Stimulated activated CD4-positive, alpha-beta T cell treated with anti-CD3 and anti-CD28 coated beads, Interleukin-4, amount 100 ng/mL, for 4 hours (primary cell): ENCODE measurements at places on chromosomes 1 and 21.
A peak's percentile ranks its signal among the peaks of the same experiment; 100 is the strongest.

- no peak for DNase-seq
Observed at GRCh38 chr1:39572379-39573096, 4.1 kb downstream of the PABPC4 start.

DNA sequence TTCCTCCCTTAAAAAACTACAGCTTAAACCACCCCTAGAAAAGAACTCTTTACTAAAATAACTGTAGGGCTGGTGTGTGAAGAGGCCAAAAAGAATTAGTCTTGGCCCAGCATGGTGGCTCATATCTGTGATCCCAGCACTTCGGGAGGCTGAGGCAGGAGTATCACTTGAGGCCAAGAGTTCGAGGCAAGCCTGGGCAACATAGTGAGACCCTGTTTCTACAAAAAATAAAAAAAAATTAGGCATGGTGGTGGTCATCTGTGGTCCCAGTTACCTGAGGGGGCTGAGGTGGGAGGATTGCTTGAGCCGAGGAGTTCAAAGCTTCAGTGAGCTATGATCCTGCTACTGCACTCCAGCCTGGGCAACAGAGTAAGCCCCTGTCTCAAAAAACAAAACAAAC is 44.9 kb downstream of the BCAR3 start:
- no peak for DNase-seq

DNA sequence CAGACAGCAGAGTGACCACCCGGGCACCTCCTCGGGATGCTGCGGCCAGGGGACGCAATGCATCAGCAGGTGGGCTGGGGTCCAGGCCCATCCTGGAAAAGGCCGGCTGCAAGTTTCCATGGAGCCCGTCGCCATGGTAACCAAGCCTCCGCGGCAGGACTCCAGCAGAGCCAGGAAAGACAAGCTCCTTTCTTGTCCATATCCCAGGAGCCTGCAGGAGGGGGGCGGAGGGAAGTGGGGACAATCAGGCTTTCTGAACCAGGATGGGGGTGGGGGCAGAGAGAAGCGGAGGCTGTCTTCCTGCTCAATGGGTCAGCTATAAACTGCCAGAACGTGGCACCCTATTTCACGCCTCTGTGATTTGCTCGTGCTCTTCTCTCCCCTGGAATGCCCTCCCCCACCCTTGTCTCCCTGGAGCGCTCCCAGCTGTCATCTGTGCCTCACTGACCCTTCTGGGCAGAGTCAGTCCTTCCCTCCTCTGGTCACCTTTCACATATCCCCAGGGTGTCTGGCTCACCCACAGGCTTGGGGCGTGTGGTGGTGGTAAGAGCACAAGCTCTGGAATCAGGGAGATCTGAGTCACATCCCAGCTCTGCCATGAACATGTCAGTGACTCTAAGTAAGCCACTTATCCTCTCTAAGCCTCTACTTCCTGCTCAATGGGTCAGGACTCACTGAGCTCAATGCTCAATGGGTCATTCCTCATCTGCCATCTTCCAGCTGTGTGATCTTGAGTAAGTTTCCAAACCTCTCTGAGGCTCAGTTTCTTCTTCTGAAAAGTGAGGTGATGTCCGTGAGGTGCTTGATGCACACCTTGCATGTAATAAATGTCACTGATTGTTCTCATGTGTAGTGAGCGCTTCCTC is 58.9 kb upstream of the LAPTM5 start:
- DNase-seq, result no peak

- peak; percentile 46 for DNase-seq
Observed at GRCh38 chr1:35577071-35577998, 4.2 kb downstream of the TFAP2E start.

DNA sequence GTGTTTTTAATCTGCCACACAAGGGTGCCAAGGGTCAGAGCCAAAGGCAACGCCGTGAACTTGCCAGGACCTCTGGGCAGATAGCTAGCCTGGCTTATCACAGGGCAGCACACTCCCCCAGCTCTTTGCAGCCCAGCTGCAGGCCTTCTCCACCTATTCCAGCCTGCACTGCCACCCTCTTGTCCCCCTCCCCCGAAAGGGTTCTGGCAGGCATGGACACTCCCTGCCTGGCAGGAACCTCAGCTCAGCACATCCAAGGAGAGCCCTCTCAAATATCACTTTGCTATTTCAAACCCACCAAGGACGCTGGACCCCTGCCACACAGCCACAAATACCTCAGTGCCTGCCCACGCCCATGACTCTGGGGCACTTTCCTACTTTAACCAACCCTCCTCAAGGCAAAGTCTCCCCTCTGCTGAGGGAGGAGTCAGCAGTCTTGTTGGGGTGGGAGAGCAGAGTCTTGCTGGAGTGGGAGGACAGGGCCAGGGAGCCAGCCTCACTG is 9.1 kb downstream of the SSBP3 start:
- DNase-seq, result no peak

DNA sequence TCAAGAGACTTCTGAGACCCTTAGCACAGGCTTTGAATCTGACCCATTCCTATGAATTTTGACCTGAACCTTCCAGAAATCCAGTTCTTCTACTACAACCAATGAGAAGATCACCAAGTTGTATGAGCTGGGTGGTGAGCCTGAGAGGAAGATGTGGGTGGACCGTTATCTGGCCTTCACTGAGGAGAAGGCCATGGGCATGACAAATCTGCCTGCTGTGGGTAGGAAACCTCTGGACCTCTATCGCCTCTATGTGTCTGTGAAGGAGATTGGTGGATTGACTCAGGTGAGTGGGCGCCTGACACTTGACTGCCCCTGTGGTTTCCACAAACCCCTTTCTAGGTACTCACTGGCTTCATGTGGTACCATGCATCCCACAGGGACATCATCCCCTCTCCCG is 20.0 kb upstream of the PIGV start:
- no peak for DNase-seq

DNA sequence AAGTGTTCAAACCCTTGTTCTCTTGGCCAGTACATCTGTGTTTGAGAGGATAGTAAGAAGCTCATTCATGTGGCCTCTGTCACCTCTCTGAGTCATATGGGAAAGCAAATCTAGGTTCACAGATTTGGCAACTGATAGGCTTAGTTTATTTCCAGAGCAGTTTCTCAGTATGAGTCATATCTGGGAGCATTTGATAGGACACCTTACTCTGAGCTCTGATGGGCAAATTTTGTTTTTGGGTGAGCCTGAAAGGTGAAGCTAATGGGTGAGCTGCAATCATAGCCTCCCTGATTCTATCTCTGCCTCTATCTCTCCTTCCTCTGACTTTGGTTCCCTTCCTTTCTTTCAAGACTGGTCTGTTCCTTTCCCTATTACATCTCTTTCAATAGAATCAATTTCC is 134.4 kb downstream of the S1PR1 start:
- no peak for DNase-seq

GRCh38 chr1:54906586-54906985 is 19.6 kb upstream of the DHCR24 start:
- DNase-seq, result no peak

DNA sequence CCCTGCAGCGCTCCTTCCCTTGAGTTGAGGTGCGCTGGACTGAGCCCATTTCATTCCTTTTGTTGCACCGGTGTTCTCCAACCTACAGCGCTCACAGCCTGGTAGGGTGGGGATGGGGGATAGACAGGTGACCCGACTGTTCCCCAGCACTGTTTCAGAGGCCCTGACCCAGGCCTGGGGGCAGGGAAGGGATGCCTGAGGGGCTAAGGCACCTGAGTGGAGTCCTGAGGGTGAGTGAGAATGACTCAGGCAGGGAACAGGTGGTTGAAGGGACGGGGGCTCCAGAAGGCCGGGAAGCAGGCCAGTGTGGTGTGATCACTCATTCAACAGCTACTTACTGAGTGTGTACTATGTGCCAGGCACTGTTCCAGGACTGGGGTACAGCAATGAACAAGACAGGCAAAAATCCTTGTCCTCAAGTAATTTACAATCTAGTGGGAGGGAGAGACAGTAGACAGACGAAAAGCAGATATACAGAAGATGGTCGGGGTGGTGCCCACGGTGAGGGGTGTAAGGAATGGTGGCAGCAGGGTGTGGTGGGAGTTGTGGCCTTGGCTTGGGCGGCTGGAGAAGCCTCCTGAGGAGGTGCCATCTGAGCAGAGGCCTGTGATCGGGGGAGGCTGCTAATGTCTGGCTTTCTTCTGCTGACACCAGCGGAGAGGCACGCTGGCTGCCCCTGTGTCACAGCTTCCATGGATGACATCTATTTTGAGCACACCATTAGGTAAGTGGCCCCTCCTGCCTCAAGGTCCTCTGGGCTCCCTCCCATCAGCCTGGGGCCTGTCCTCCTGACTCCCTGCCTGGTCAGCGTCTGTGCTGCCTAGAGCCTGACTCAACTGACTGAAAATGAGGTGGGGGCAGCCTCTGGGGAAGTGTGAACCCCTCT is 37.4 kb downstream of the ACOT11 start:
- no peak for DNase-seq

GRCh38 chr1:79791488-79792218 is 785.1 kb upstream of the ADGRL4 start:
- no peak for DNase-seq

DNA sequence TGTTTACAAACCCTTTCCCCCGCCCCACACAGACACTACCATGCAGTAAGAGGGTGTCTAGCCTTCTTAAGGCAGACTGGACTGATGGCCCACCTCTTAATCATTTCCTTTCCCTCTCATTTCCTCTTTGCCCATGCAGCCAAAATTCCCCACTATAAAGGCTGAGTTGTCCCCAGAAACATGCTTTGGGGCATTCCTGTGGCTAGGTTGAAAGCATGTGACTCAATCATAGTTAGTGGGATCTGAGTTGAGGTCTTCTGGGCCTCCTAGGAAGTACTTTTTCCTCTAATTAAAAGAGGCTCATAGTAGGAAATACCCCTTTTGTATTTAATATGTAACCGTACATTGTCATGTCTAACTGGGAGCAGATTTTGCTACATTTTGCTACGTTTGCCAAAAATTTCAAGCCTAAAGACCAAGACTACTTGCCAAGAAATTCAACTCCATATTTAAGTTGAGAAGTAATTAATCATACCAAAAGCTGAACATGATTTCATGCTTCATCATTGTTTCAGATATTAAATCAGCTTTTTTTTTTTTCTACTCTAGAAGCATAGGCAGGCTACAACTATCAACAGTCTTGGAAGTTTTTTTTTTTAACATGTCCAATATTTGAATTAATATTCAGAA is 174.7 kb downstream of the ADGRL4 start:
- DNase-seq, result no peak

- DNase-seq, result no peak
Observed at GRCh38 chr1:13469343-13469742, 44.5 kb downstream of the LRRC38 start.

GRCh38 chr1:169853341-169853740 is 40.4 kb downstream of the SCYL3 start:
- DNase-seq, result no peak

GRCh38 chr1:25183126-25183980 is 48.9 kb downstream of the SYF2 start:
- DNase-seq, result no peak

GRCh38 chr1:67970088-67970487 is 80.3 kb downstream of the DIRAS3 start:
- DNase-seq, result no peak

DNA sequence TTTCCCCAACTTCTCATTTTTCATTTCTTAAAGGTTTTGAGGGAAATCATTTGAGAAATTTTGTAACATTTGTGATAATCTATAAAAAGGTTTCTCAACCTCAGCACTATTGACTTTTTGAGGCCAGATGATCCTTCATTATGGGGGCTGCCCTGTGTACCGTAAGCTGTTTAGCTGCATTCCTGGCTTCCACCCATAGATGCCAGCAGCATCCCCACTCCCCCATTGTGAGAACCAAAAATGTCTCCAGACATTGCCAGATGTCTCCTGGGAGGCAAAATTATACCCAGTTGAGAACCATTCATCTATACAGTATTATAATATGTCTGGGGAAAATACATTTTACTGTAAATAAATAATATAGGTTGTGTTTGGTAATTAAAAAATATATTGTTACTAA is 146.0 kb downstream of the PBX1 start:
- DNase-seq, result no peak

- DNase-seq, result no peak
Observed at GRCh38 chr1:244702620-244703019, 49.7 kb downstream of the DESI2 start.

- DNase-seq, result no peak
Observed at GRCh38 chr1:243526180-243526579, 270.3 kb downstream of the SDCCAG8 start.

- DNase-seq, result no peak
Observed at GRCh38 chr1:223870617-223871574, 25.1 kb upstream of the TP53BP2 start.

- no peak for DNase-seq
Observed at GRCh38 chr1:68293122-68293521, 60.8 kb upstream of the WLS start.

DNA sequence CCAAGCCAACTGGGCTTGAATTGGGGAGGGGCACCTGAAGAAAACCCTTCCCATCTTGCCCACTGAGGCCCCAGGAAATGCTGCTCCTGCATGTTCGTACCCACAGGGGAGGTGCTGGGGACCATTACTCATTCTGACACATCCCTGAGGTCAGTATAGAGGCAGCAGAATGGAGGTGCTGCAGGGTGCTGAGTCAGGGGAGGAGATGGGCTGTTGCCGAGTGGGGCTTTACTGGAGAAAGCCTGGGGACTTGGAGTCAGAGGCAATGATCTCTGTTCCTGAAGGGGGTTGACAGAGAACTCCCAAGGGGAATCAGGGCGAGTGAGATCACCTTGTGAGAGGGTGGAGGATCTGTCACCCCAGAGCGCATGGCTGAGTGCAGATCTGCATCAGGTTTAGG is 40.2 kb upstream of the KCNA10 start:
- no peak for DNase-seq

DNA sequence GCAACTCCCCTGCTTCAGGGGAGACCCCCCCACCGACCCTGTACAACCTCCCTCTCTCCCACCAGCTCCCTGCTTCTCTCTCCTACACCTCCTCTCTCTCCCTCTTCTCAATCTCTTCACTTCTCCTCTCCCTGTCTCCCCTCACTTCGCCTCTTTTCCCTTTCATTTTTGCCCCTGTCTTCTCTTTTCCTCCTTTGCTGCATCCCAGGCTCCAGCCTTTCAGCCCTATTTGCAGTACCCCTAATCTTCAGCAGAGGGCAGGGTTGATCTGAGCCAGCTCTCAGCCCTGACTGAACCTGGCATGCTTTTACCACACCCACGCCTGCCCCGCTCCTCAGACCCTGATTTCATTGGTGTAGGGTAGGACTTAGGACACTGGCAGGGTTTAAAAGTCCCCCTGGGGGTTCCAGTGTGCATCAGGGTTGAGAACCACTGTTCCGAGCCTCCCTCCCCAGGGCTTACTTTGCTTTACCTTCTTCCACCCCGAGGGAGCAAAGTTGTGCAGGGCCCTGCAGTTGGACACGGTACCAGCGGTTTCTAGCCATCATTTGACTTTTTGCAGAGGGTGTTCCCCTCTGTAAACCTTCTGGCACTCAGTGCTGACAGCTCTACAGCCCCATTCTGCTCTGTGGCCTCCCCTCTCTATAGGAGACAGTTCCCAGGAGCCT is 67.3 kb upstream of the CNTN2 start:
- peak; percentile 23 for DNase-seq

- no peak for DNase-seq
Observed at GRCh38 chr21:29193072-29193471, 62.6 kb downstream of the MAP3K7CL start.

- no peak for DNase-seq
Observed at GRCh38 chr1:95731466-95731865, 497.5 kb downstream of the RWDD3 start.

- DNase-seq, result no peak
Observed at GRCh38 chr1:181124291-181124751, 35.8 kb downstream of the IER5 start.
